ENCODE measurements at places on chromosomes 16 and 17.

- no peak for DNase-seq
Measured at GRCh38 chr16:2519711-2520080, 475 bp upstream of the AMDHD2 start.

GRCh38 chr17:13597723-13598347 lies 3.9 kb downstream of the HS3ST3A1 start:
- no peak for DNase-seq

GRCh38 chr17:52170963-52171572 lies 12.6 kb upstream of the CA10 start:
- DNase-seq: peak; percentile 33

DNA sequence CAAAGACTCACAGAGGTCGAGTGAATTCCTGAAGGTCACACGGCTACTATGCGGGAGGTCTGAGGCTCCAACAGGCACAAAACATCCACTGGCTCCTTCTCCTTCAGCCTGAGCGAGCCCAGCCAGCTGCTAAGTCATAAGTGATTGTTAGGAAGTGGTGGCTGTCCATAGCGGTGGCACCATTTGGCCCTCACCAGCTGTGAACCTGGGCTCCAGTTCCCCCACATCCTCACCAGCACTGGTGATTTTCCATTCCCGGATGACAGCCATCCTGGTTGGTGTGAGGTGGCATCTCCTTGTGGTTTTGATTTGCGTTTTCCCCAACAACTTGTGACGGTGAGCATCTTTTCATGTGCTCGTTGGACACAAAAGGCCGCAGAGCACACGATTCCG lies 302.8 kb downstream of the FOXL1 start:
- no peak for DNase-seq

GRCh38 chr17:59825533-59826322 lies 67.0 kb downstream of the TUBD1 start:
- DNase-seq: no peak

DNA sequence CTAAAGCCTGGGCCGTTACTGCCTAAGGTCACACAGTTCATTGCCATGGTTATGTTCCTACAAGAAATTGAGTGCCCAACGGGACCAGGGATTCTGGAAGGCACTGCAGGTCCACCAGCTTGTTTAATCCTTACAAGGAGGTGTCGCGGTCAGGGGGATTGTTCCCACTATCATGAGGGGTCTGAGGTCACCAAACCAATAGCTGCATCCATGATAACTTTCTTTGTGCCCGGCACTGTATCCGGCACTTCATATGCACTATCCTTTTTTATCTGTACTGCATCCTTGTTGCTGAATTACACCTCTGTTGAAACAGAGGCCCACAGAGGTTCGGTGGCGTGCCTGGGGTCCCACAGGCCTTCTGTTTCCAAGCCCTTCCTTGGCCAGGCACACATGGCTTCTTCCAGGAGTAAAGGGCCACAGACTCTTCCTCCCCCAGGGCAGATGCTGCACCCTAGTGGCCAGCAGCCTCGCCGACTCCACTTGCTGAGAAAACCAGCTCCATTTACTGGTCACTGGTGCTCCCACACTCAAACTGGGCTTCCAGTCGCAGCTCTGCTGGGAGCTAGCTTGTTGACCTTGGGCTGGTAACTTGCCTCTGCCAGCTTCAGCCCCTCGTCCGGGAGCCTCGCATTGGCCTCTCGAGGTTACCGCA lies 82.0 kb upstream of the PLCG2 start:
- no peak for DNase-seq

DNA sequence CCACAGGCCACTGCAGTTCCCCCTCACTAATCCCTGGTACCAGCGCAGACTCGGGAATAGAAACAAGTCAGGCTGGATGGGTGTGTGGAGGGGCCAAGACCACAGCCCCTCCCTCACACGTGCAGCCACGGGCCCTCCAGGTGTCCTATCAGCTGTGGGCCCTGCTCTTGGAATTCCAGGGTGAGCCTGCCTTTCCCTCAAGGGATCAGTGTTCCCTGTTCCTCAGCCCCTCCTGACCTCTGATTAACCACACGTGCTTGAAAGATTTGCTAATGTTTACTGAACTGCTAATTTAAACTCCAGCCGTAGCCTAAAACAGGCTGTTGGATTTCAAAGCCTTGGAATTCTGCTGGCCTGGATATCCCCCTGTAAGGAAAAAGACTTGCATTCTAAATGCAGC lies 146.4 kb downstream of the SOCS1 start:
- DNase-seq: no peak

- no peak for DNase-seq
Measured at GRCh38 chr16:5019775-5020174, 14.0 kb downstream of the NAGPA start.

DNA sequence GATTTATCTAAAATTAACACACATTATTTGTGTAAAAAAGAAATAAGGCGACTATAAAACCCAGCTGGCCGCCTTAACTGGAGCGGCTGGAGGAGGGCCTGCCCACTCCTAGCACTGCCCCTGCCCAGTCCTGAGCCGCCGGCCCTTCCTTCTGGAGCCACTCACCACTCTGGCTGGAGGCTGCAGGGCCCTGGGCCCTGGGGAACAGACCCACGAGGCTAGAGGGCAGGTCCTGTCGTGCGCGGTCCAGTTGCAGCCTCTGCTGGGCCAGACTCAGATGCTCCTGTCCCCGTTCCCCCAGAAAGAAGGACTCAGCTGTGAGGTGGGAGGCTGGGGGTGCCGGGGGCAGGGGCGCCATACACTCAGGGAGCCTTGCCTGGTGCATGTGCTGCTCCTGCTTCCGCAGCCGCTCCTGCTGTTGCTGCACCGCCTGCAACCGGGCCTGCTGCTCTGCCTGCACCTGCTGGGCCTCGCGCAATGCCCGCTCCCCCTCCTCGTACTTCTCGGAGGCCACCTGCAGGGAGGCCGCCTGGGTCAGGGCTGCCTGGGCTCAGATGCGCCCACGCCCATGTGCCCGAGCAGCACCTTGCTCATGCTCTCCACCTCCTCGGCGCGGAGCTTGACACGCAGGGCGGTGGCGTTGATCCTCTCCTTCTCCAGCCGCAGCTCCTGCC lies 9.0 kb upstream of the MRPL38 start:
- no peak for DNase-seq

DNA sequence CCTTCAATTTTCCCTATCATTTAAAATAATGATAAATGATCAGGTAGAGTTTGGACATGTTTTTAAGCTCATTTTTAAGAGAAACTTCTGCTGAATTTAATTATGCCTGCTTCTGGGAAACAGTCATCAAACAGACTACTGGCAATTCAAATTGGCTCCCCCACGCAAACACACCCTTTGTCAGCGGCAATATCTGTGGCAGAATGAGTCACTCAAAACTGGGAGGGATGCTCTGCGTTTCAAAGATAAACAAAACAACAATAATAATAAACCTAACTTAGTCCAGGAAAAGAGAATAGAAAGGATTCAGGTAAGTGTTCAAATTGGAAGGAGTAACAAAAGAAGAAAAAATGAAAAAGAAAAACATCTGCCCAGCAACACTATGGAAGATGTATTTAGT lies 108.1 kb upstream of the ERCC4 start:
- no peak for DNase-seq

- no peak for DNase-seq
Measured at GRCh38 chr16:74297145-74297665, 591 bp downstream of the PSMD7 start.

DNA sequence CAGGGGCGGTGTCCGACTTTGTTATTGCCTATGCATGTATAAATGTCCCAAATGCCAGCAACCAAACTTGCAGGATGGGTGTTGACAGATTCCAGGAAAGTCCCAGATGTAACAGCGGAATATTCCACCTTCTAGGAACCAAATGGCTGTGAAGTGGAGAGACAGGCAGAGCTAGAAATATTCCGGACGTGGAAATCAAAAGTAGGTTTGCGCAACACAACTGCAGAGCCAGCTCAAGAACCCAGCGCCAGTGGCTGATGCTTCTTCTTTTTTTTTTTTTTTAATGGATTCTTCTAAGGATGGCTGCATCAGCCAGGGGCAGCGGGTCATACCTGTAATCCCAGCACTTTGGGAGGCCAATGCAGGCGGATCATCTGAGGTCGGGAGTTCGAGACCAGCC lies 601.7 kb downstream of the MAF start:
- no peak for DNase-seq

- DNase-seq: no peak
Measured at GRCh38 chr16:67425580-67425979, 5.3 kb upstream of the HSD11B2 start.

GRCh38 chr17:30290696-30291542 lies 825 bp downstream of the BLMH start:
- DNase-seq: peak; percentile 26

- no peak for DNase-seq
Measured at GRCh38 chr17:32445074-32445415, 735 bp downstream of the PSMD11 start.

DNA sequence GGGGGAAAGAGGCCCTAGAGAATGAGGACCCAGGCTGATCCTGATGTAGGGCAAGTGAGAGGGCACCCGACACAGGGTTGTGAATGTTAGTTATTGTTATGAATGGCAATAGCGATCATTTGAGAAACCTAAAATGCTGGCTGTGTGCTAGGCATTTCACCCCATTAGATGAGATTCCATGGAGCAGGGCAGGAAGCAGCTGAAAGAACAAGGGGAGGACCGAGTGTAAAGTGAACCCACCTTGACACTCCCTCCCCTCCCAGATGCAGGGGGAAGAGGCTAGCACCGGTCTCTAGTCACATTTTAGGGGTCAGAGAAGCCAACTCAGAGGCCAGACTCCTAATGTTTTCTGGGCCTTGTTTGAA lies 553 bp upstream of the CORO6 start:
- DNase-seq: no peak

- DNase-seq: no peak
Measured at GRCh38 chr17:66784621-66785364, 50.1 kb upstream of the CACNG5 start.

GRCh38 chr16:9081843-9082242 lies 9.6 kb upstream of the HAPSTR1 start:
- DNase-seq: no peak

- no peak for DNase-seq
Measured at GRCh38 chr16:31298958-31299357, 39.2 kb downstream of the ITGAM start.

DNA sequence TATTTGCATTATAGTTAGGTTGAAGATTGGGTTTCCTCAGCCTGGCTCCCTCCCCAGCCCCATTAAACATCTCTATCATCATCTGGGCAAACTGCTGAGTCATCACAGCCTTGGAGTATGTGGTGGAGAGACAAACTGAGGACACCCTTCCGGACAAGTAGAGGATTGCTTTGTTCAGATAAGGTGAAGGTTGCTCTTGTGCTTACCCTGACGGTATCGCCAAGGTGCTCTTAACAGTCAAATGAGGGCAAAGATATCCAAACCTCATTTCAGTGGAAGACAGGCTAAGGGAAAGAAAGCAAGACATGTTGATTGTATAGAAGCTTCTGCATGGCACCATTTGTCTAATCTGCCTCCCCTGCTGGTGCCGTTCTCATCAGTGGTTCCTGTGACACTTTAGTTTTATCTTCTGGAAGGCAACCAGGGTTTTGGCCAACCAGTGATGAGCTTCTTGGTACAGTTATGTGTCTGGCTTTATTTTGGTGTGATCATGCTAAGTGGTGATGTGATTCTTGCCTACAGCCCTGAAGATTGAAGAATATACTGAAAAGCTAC lies 56.9 kb upstream of the LGALS9 start:
- DNase-seq: no peak

DNA sequence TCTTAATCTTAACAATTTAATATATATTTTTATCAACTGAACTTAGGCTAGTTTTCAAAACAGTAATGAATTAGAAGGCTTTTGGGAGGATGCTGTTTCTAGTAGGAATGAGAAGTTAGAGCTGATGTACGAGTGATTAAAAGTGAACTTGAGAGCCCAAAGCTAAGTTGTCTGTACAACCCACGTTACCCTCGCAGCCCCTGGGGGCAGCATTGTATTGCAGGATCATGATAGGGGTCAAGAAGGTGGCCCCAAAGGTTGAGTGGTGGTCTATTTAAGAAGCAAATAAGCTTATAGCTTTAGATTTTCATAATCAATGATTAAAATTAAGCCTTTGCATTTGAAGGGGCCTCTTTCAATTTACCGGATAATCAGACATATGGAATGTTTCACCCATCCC lies 33.7 kb upstream of the ALDH3A2 start:
- DNase-seq: no peak

DNA sequence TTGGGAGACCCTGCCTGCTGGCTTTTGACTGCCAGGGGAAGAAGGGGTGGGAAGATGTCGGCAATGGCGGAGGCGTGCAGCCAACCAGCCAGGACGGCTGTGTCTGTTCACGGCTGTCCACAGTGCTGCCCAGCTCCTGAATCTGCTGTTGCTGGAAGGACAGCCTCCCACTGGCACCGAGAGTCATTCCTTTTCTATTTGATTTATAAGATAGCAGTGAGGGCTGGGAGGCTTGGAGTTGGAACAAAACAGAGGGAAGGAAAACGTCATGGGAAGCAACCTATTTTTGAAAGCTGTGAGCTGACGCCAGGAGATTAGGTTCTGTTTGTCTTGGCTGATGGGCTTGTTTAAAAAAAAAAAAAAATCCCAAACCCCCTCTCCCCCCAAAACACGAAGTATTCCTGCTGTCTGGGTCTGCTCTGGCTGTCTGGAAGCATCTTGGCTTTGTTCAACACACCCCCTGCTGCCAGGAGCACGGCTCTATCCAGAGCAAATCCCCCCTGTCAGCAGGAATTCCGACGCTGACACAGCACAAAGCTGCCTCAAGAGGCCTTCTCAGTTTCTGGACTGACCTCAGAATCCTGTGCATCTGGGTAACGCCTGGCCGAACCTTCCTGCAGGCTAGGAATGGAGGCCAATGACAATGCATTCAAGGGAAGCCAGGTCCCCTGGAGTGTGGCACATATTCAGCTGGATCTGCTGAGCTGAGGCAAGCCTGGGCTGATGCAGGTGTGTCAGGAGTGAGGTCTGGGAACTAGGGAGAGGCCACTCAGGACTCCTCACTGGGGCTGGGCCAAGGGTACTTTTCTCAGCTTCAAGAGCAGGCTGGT lies 41.0 kb upstream of the SREBF1 start:
- peak; percentile 45 for DNase-seq

DNA sequence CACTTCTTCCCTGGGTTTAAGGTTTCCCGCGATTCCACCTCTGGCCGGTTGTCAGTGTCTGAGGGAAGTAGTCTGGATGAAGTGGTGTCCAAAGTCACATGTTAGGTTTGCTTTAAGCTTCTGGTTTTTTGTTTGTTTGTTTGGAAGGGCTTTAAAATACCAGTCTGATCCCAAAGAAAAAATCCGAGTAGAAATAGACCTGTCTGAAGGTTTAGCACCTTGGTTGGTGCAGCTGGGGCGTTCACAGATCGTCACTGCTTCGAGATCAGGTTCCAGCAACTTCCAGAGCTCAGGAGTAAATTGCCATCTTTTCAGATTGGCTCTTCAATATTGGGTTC lies 567 bp downstream of the TMEM97 start:
- no peak for DNase-seq

- DNase-seq: no peak
Measured at GRCh38 chr16:78462288-78463208, 363.1 kb downstream of the WWOX start.

All from NCI-H2029 treated with DMSO at 0.1 percent for 48 hours (cell line).